Trophoblast cell (in vitro differentiated cells and primary cell): ENCODE measurements at places on chromosomes 13 and 19.
A peak's percentile ranks its signal among the peaks of the same experiment; 100 is the strongest.

GRCh38 chr13:74114641-74115040 is 19.6 kb downstream of the KLF12 start:
- H3K27ac ChIP-seq = no peak overlapping the region
- no peaks in the 10 kb centered on the region for H3K27me3 ChIP-seq
- H3K36me3 ChIP-seq = no peaks in the 10 kb centered on the region

DNA sequence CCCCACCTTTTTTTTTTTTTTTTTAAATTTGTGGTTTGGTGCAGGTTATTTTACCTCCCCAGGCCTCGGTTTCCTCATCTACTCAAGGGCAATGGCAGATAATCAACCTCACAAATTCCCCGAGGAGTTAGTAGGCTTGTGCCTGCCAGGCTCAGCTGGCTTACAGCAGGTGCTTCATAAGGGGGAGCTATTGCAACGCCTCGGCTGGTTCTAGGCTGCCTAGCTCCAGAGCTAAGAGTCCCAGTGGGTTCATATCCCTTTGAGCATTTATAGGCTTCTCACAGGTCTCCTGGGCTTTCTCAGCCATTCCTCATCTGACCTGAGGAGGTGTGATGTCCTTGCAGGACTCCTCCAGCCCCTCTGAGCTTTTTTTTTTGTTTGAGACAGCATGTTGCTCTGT is 10.6 kb downstream of the BCKDHA start:
- H3K27ac ChIP-seq = no peak overlapping the region
- H3K36me3 ChIP-seq = no peaks in the 10 kb centered on the region
- H3K4me3 ChIP-seq = no peak overlapping the region
- peaks cover 8% of the 10 kb centered on the region for H3K4me1 ChIP-seq
- DNase-seq = no peak

GRCh38 chr19:34490141-34490766 is 8.7 kb downstream of the WTIP start:
- peaks cover 45% of the 10 kb centered on the region for H3K36me3 ChIP-seq
- no peak overlapping the region for H3K4me3 ChIP-seq
- no peak for DNase-seq
- H3K27ac ChIP-seq = no peak overlapping the region
- no peaks in the 10 kb centered on the region for H3K27me3 ChIP-seq

DNA sequence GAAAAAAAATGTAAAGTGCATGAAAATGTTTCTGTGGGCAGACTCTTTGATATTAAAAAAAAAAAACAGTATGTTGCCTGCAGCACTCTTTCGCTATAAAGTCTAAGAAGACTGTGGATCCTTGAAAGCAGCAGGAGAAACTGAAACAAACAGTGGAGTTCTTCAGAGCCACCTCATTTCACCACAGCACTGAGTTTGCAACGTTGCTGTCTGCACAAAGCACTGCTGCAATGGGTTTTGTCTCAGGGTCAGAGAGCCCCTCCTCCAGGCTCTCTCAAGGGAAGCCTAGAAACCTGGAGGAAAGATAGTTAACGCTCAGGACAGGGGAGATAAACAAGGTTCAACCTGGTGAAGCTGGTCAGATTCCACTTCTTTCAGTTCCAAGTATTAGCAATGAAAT is 248.7 kb downstream of the EFNB2 start:
- H3K4me1 ChIP-seq = no peaks in the 10 kb centered on the region
- no peaks in the 10 kb centered on the region for H3K27me3 ChIP-seq
- H3K36me3 ChIP-seq = no peaks in the 10 kb centered on the region
- H3K27ac ChIP-seq = no peak overlapping the region

DNA sequence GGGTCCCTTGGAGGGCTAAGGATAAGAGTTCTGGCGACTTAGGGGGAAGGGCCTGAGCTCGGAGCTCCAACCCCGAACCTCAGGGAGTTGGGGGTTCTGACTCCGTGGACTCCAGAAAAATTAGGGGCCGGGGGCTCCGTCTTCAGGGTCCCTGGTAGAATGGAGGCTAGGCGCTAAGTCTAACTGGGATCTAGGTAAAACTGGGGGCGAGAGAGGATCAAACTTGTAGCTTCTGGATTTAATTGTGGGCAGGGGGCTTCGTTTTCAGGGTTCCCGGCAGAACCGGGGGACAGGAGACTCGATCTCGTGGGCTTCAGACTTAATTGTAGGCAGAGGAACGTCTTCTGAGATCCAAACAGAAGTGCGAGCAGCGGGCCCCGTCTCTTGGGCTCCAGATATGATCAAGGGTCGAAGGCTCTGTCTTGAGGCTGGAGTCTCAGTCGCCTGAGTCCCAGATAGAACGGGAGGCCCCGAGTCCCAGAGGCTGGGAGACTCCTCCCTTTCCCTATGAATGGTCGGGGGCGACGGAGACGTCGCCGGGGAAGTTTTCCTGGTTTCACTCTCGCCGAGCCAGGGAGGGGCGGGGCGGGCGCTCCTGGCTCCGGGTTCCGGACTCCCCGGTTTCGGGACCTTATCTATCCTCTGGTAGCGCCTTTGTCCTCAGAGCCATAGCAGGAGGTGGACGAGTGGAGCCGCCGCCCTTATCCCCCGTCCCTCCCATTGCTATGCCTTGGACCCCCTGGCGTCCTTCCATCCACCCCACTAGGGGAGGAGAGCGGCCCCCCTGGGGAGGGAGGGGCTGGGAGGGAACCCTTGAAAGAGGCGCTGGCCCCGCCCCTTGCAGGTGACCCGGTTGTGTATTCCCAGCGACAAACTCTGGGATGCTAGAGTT is 1.3 kb downstream of the NECTIN2 start:
- peak; percentile 41 for DNase-seq
- peak overlapping the region; percentile 99 for H3K27ac ChIP-seq
- peak overlapping the region; percentile 95 for H3K4me3 ChIP-seq
- no peaks in the 10 kb centered on the region for H3K27me3 ChIP-seq

DNA sequence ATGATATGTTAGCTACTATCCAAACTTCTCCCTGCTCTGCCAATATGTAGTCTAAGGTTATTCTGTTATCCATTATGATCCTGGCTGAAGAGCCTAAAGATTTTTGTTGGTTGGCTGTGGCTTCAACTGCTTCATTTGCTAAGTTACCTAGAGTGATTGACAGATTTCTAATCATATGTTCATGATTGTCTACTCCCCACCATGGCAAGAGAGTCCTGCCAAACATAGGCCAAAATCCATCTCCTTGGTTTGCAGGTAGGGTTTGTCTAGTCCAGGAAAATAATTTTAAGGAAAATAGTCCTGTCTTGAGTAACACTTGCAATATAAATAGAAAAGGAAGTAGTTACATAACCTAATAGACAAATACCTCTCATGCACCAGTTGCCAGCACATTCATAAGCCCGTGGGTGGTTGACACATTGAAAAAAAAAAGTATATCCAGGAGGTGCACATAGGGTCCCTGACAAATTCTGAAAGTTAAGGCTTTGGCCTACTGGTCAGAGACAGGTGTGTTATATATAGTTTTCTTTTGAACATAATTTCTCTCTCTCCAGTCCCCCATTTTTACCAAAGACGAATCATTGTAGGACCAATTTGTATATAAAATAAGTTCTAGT is 5.4 kb upstream of the CBY2 start:
- H3K27ac ChIP-seq = no peak overlapping the region
- H3K27me3 ChIP-seq = no peaks in the 10 kb centered on the region
- no peak overlapping the region for H3K4me3 ChIP-seq

DNA sequence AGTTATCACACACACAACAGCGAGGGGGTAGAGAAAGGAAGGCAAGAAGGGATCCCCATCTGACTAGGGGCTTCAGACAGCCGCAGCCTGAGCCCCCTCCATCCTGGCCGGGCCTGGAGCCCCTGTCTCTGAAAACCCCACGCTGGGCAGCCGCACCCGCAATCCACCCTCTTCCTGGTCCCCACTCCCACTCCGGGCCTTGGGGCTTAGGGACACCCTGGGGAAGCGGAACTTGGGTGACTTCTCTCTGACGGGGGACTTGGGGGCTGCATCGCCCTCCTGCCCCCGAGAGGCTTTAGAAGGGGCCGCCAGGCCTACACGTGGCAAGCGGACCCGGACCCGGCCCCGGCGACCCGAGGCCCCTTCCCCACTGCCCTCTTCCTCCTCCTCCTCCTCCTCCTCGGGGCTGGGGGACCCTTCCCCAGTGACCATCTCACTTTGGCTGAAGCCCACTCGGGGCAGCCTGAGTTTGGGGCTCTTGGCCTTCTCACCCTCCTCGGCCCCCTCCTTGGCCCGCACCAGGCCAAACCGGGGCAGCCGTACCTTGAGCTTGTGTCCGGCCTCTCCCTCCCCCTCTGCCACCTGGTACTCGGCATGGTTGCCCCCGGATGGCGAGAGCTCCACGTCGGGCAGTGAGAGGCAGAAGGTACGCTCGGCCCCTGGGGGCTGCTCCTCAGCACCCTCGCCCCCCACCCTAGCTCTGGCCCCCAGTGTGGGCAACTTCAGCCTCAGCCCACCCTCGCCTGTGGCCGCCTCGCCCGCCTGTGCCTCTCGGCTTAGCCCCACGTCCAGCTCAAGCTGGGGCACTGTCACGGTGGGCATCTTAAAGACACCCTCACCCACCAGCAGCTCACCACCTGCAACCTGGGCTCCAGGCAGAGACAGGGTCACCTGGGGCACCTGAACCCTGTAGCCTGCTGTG is 4.2 kb upstream of the HIPK4 start:
- no peak overlapping the region for H3K4me3 ChIP-seq
- H3K36me3 ChIP-seq = no peaks in the 10 kb centered on the region
- DNase-seq = no peak
- H3K27ac ChIP-seq = no peak overlapping the region

DNA sequence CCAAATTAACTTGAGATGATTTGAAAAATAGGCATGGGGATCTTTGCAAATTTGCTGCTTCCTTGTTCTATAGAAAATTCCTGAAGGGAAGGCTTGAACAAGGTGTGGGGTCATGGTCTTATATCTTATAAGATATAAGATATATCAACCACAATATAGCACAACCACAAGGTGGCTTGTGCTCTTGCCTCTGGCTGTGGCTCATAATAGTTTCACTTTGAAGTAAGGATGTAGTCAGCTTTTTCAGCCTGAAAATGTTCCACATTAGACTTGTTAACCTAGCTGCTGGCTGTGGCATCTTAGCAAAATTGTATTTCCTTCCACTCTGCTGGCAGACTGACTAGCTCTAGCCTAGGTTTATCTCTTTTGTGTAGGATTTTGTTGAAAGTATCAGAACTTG is 169.7 kb downstream of the KLF5 start:
- H3K4me3 ChIP-seq = no peak overlapping the region
- no peak overlapping the region for H3K27ac ChIP-seq
- H3K36me3 ChIP-seq = no peaks in the 10 kb centered on the region
- no peaks in the 10 kb centered on the region for H3K27me3 ChIP-seq
- no peaks in the 10 kb centered on the region for H3K4me1 ChIP-seq
- DNase-seq = no peak

DNA sequence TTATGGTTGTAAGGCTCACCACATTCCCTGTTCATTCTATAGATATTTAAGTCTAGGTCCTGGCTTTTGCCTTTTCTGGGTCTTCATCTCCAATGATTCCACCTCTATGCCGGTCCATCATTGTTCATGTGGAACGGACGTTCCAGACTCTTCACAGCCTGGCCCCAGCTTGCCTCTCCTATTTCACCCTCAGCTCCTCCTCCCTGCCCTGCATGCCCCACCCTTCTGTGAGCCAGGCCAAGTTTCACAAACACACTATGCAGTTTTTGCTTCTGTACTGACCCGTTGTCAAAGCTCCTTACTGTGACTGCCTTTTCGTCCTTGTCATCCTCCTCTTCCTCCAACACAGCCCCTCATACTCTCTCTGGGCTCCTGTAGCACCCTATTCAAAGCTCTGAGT is 31.3 kb downstream of the TEX26 start:
- no peaks in the 10 kb centered on the region for H3K36me3 ChIP-seq
- no peak overlapping the region for H3K4me3 ChIP-seq
- H3K27me3 ChIP-seq = no peaks in the 10 kb centered on the region
- H3K27ac ChIP-seq = peak overlapping the region; percentile 16

GRCh38 chr19:2325281-2326046 is 2.9 kb downstream of the LSM7 start:
- no peaks in the 10 kb centered on the region for H3K27me3 ChIP-seq
- no peak overlapping the region for H3K4me3 ChIP-seq
- H3K36me3 ChIP-seq = peaks cover 45% of the 10 kb centered on the region
- H3K27ac ChIP-seq = no peak overlapping the region

GRCh38 chr13:111449041-111449440 is 128.6 kb downstream of the TEX29 start:
- DNase-seq = no peak
- no peaks in the 10 kb centered on the region for H3K4me1 ChIP-seq
- no peaks in the 10 kb centered on the region for H3K27me3 ChIP-seq
- no peak overlapping the region for H3K27ac ChIP-seq

- peaks cover 22% of the 10 kb centered on the region for H3K36me3 ChIP-seq
- no peak for DNase-seq
- peaks cover 18% of the 10 kb centered on the region for H3K4me1 ChIP-seq
- no peaks in the 10 kb centered on the region for H3K27me3 ChIP-seq
These were observed 58.4 kb upstream of the C13orf46 start for GRCh38 chr13:114032126-114032799.

- no peak overlapping the region for H3K27ac ChIP-seq
- H3K27me3 ChIP-seq = no peaks in the 10 kb centered on the region
- H3K4me1 ChIP-seq = no peaks in the 10 kb centered on the region
- DNase-seq = no peak
These were observed 20.7 kb upstream of the NANOS2 start for GRCh38 chr19:45935267-45935666.
